ENCODE measurements at places on chromosomes 2 and 18.
A peak's percentile ranks its signal among the peaks of the same experiment; 100 is the strongest.

GRCh38 chr18:12242658-12243260 is 11.4 kb upstream of the CIDEA start:
- H3K4me1 ChIP-seq: peaks cover 2% of the 10 kb centered on the region
- no peak overlapping the region for H3K4me3 ChIP-seq
- no peak overlapping the region for H3K27ac ChIP-seq
- H3K27me3 ChIP-seq: peaks cover 53% of the 10 kb centered on the region
- no peaks in the 10 kb centered on the region for H3K36me3 ChIP-seq
- no peak for DNase-seq

- DNase-seq: no peak
- H3K36me3 ChIP-seq: no peaks in the 10 kb centered on the region
- no peak overlapping the region for H3K27ac ChIP-seq
- H3K4me1 ChIP-seq: no peaks in the 10 kb centered on the region
These were observed 288.5 kb downstream of the TNS1 start for GRCh38 chr2:217714287-217714751.

DNA sequence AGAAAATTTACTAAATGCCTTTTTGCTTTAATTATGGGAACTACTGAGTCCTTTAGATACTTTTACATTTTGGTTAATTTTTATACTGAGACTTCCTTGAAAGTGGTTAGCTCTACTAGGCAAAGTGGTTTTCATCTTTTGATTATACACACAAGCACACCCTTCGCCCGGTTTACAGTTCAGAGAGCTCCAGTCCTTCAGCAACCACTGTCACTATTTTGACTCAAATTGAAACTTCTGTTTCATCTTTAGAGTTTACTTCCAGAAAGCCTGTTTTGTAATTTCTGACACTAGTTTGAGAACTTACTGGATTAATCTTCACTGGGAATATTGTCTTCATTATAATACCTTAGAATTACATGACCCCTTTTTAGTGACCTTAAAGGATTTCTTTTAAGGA is 140.3 kb upstream of the FOSL2 start:
- peak overlapping the region; percentile 26 for H3K27ac ChIP-seq
- H3K4me1 ChIP-seq: peaks cover 32% of the 10 kb centered on the region
- peaks cover 14% of the 10 kb centered on the region for H3K36me3 ChIP-seq
- peak; percentile 41 for DNase-seq

DNA sequence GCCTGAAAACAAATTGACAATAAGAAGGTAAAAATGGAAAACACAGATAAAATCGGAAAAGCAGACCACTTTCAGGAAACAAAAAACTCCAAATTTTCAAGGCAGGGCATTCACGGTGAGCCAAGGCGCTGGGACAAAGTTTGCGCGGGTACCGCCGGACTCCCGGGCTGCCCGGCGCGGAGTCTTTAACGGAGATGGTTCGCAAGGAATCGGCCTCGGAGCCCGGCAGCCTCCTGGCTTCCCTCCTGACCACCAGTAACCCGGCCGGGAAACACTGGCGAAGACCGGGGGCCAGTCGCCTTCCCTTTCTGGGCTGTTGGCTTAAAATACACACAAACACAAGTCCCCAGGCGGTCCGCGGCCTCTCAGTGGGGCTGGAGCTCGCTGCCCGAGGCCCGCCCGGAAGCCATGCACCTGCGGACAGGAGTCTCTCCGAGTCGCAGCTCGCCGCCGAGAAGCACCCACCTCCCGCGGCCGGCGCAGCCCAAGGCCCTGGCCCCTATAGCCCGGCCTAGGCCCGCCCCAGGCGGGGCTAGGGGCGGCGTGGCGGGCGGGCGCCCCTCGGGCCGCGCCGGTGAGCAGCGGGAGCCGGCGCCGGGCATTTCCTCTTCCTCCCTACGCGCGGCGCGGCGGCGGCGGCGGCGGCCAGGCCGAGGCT is 622 bp upstream of the KCMF1 start:
- DNase-seq: peak; percentile 58
- peaks cover 34% of the 10 kb centered on the region for H3K4me1 ChIP-seq
- peak overlapping the region; percentile 100 for H3K27ac ChIP-seq
- no peaks in the 10 kb centered on the region for H3K27me3 ChIP-seq
- H3K4me3 ChIP-seq: peak overlapping the region; percentile 100

DNA sequence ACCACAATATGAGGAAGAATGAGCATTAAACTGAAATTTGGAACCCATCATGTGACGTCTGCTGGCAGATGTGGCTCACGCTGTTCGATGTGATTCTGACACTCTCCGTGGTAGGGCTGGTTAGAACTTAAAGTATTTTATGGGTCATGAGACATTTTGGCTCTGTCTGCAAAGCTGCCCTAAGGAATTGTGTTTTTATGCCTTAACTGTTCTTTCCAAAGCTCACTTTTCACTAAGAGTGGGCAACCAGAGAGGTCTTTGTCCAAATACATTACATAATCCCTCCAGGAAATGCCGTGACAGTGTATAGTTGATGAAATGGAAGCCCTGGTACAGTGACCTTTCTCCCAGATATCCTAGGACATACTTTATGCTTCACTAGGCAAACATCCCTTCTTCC is 119.1 kb downstream of the AQP4 start:
- no peak overlapping the region for H3K4me3 ChIP-seq
- no peaks in the 10 kb centered on the region for H3K4me1 ChIP-seq
- H3K27ac ChIP-seq: no peak overlapping the region
- H3K36me3 ChIP-seq: no peaks in the 10 kb centered on the region
- no peak for DNase-seq
- peaks cover 20% of the 10 kb centered on the region for H3K27me3 ChIP-seq

- no peaks in the 10 kb centered on the region for H3K36me3 ChIP-seq
- H3K4me3 ChIP-seq: no peak overlapping the region
- H3K27ac ChIP-seq: no peak overlapping the region
- H3K4me1 ChIP-seq: no peaks in the 10 kb centered on the region
- peaks cover 33% of the 10 kb centered on the region for H3K27me3 ChIP-seq
These were observed 158.6 kb upstream of the STK17B start for GRCh38 chr2:196329959-196330358.

- no peak for DNase-seq
- H3K4me3 ChIP-seq: no peak overlapping the region
- H3K27me3 ChIP-seq: peaks cover 10% of the 10 kb centered on the region
- no peaks in the 10 kb centered on the region for H3K4me1 ChIP-seq
- H3K27ac ChIP-seq: no peak overlapping the region
These were observed 10.9 kb downstream of the SERPINB12 start for GRCh38 chr18:63553081-63553480.

Data from activated T-helper 2 cell treated with anti-CD3 and anti-CD28 coated beads, Interferon-gamma antibody, Interleukin-2, Interleukin-4, amounts not matched to agents 10 μg/mL and 5 μg/mL and 100 μg/mL, durations not matched to agents 14 hours and 24 hours and 36 hours (primary cell).